ENCODE measurements at places on chromosomes 12 and 14.

GRCh38 chr12:26647088-26647487, 185.9 kb downstream of the ITPR2 start:
- peak; percentile 65 for DNase-seq

GRCh38 chr12:16495196-16495595, 110.8 kb downstream of the LMO3 start:
- no peak for DNase-seq

- no peak for DNase-seq
Measured at GRCh38 chr14:21526672-21527317, 649 bp upstream of the SALL2 start.

DNA sequence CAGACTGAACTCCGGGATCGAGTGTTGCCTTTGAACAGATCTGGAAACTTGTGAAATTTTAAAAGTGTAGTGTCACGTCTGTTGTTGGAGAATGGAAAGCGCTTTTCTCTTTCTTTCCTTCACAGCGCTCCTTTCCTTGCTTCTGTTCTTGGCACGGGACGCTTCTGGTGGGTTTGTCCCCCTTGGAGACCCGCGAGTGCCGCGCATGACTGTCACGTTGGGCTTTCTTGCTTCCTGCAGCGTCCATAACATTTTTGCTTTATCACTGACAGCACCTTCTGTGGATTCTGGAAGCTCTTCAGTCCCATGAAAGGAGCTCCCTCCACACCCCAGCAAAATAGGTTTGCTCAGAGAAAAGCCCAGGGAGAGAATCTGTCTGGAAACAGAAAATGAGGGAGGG, 193.0 kb upstream of the TMEM132C start:
- DNase-seq: no peak

- DNase-seq: peak; percentile 73
Measured at GRCh38 chr12:26651566-26652188, 181.3 kb downstream of the ITPR2 start.

DNA sequence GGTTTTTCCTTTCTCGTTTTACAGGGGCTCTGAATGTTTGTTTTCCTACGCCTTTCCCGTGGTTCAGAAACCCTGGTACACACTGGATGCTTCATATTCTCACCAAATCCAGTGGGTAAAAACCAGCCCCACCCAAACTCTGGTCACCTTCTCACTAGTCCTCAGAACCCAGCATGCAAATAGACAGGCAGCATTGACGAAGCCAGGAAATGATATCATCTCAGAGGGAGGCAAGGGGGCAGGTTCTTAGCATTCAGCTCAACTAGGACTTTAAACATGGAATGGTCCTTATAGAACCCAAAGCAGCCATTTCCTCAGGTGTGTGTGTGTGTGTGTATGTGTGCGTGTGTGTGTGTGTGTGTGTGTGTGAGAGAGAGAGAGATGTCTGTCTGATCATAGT, 142.0 kb downstream of the KCNK10 start:
- no peak for DNase-seq

GRCh38 chr14:77478796-77479195, 19.8 kb downstream of the ISM2 start:
- DNase-seq: no peak

- no peak for DNase-seq
Measured at GRCh38 chr14:23099212-23099861, 4.0 kb downstream of the C14orf119 start.

DNA sequence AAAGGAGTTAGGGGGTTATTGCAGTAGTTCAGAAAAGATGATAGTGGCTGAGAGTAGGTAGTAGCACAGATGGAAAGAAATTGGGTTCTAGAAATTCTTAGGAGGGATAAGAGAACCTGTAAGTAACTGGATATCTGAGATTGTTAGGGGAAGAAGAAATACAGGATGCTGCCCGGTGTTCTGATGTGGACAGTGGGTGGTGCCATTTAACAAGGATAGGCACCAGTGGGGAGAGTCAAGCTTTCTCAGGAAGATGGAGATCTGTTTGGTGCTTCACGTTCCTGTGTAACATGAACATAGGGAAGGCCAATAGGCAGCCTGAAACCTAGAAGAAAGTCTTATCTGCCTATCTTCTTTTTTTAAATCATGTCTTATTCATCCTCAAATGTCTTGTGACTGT, 245.9 kb downstream of the NPAS3 start:
- DNase-seq: no peak

GRCh38 chr14:22305607-22306006, 283.4 kb downstream of the DAD1 start:
- DNase-seq: no peak

GRCh38 chr12:116372815-116373214, 95.3 kb upstream of the MED13L start:
- no peak for DNase-seq

DNA sequence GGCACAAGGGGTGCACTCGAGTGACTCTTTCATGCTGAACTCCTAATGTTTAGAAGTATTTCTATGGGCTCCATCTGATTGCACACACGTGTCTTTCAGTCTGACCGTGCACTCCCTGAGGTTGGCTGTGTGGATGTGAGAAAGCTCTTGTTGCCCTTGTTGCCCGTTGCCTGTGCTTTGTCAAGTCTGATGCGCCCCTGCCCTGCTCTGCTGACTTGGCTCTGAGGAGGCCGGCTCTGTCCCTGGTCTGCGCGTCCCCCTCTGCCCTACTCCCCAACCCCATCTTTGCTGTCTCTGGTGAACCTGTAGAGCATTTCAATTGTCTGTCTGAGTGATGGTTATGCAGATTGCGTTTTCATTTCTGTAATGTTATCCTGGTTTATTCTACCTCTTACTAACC, 802.3 kb downstream of the NRXN3 start:
- DNase-seq: no peak

GRCh38 chr14:20197459-20197858, 6.8 kb downstream of the OR11G2 start:
- no peak for DNase-seq

DNA sequence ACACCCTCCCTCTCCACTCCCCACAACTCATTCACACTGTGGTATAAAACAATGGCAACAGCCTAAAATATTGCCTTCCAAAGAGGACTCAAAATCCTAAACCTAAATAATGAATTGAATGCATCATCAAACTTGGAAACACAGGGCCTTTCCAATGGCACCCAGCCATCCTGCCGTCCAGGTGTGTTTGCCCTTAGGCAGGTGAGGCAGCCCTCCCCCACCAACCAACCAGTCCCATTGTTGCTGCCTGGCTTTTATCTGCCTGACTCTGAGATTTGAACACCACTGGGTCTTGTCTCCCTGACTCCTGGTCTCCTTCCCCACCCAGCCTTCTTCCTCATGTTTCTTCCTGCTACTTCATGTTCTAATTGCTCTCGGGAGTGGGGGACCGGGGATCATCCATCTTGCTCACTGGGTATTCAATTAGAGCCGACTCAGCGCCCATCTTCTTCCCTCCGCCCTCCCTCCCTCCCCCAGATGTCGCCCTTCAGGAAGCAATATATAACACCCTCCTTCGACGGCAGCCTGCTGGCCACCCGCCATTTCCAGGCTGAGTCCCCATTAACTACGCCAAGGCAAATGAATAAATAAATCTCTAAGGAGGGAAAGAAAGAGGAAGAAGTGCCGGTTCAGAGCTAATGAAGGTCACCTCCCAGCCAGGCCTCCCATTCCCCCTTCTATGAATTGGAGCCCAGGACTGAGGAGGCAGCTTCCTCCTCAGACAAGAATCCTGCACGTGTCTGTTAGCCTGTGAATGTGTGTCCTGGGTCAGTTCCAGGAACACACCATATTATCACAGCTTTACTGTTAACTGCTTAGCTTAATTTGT, 36.3 kb upstream of the NTF3 start:
- no peak for DNase-seq

GRCh38 chr12:96462571-96463280, 26.7 kb upstream of the CFAP54 start:
- DNase-seq: no peak

DNA sequence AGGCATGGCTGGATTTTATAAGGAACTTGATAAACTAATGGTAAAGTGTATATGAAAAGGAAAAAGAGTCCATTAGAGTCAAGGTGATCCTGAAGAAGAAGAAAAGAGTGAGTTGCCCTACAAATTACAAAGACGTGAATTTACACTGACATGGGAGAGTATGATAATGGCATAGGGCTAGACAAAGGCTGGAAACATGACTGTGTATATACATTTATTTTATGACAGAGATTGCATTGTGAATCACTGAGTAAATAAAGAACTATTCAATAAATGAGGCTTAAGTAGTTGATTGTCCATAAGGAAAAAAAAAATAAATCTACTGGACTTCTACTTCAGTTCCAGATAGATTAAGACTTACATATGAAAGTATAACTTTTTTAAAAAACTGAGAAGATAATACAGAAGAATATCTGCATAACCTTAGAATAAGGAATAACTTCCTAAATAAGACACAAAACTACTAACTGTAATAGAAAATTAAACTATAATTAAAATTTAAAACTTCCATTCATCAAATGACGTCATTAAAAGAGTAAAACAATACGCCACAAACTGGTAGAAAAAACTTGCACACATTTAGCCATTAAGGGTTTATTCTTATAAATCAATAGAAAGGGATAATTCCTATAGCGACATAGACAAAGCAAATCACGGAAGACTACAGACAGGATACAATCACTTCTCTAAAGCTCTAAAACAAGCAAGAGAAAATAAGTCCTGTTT, 278.5 kb downstream of the NOVA1 start:
- DNase-seq: no peak

GRCh38 chr14:56292970-56293369, 174.8 kb downstream of the PELI2 start:
- no peak for DNase-seq

DNA sequence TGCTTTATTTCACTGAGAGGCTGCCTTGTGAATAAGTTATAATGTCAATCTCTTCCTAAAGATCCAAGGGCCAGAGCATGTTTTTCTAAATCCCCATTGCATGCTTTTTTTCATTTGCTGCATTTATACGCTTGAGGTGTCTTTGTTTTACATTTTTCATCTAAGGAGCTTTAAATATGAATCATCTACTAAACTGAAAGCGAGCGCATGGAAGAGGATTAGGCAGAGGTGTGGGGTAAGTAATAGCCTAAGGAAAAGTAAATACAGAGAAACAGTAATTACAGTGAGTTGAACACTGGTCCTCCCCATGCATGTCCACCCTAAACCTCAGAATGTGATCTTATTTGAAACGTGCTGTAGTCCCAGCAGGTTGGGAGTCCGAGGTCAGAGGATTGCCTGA, 76.4 kb upstream of the METAP2 start:
- no peak for DNase-seq

GRCh38 chr14:99395909-99396530, 84.6 kb downstream of the SETD3 start:
- peak; percentile 35 for DNase-seq

DNA sequence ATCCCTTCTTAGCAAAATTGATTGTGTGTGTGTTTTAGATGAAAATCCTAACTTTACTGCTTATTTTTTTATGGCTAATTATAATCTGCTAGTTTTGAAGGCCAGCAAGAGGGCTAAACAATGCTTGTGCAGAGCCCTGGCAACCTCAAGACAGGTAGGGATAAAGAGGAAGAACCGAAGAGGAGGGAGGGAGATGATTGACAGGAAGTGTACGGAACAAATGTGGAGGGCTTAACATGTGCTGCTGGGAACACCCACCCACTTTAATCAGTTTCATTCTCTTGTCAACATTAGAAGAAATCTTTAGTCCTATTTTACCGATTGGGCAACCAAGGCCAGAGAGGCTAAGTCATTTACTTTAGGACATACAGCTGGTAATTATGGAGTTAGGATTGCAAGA, 1.4 kb upstream of the WSCD2 start:
- no peak for DNase-seq

DNA sequence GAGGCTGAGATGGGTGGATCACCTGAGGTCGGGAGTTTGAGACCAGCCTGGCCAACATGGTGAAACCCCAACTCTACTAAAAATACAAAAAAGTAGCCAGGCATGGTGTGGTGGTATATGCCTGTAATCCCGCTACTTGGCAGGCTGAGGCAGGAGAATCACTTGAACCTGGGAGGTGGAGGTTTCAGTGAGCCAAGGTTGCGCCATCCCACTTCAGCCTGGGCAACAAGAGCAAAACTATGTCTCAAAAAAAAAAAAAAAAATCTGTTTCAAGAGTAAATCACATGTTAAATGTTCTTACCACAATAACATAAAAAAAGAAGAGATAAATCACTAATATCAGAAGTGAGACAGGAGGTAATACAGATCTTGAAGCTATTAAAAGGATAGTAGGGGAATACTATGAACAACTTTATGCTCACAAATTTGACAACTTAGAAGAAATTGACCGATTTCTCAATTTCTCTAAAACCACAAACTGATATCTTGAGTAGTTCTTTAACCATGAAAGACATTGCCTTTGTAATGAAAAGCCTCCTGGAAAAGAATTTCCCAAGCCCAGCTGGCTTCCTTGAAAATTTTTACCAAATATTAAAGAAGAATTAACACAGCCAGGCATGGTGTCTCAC, 37.7 kb downstream of the TAOK3 start:
- no peak for DNase-seq

DNA sequence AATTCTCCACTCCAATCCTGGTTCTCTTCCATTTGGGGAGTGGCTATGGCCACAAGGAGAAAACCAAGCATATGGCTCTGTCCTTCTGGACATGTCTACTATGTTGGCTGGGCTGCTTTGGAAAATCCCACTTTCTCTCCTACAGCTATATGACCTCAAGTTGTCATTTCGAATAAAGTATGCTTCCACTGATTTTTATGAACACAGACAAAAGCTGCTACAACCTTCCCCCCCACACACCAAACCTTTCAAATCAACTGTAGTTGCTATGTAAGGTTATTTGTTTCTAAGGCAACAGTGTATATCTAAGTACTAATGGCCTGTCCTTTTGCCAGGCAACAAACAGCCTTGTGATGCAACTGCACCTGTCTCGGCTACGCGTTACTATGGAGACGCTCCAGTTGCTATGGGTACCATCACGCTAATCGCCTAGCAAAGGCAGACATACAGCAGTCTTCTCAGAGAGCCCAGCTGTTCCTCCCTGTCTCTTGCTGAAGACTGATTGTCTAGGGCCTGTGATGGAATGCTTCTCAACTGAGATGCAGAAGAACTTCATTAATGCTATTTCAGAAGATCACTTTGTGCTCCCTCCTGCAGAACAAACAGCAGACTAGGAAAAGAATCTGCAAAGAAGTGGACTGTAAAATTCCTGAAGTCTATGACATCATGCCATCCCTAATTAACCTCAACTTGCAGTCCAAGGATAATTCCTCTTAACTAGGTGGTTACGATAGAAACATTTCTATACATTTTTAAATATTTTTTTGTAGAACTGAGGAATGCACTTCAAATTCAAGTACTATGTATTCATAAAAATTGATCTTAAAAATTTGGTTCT, 67.6 kb downstream of the FOXN3 start:
- no peak for DNase-seq

GRCh38 chr14:96398921-96399320, 7.0 kb downstream of the AK7 start:
- DNase-seq: no peak

All from RCC 7860 (cell line).